HCEC 1CT (cell line): ENCODE measurements at places on chromosomes 4 and X.

DNA sequence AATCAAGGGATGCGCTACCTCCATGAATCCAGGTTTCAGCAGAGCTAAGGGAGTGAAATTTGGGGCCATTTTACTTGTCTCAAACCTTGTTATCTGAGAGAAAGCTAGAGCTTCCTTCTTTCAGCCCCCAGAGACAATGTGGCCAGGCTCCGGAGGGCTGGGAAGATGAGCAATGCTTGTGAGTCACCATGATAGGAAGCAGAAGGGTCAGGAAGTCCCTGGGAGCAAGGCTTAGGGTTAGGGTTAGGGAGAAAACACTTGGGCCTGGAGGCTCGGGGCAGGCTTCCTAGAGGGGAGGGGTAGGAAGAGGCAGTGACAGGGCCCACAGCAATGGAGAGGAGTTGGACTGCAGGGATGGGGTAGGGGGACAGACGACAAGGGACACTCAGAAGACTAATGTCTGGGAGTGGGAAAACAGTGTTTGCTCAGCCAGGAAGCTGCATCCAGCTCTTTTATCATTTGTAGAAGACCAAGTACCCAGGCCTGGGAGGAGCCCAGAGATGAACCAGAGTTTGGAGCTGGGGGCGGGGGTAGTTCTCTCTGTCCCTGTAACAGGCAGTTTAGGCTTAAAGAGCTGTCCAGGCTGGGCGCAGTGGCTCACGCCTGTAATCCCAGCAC is 16.4 kb upstream of the PORCN start:
- DNase-seq = peak; percentile 68

- DNase-seq = no peak
Observed at GRCh38 chr4:6465955-6466354, 6.5 kb downstream of the PPP2R2C start.

DNA sequence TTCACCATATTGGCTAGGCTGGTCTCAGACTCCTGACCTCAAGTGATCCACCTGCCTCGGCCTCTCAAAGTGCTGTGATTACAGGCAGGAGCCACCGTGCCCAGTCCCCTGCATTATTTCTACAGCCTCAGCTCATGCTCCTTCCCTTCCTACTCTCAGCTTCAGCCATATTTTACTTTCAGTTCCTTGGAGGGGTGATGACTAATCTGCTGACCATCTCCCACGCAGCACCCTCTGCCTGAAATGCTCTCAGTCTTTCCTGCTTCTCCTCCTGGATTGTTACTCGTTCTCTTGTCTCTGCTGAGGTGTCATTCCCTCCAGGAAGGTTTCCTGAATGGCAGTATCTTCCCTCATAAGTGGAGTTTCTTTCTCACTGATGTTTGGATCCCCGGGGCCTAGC is 63.3 kb downstream of the MOSPD2 start:
- DNase-seq = peak; percentile 70

DNA sequence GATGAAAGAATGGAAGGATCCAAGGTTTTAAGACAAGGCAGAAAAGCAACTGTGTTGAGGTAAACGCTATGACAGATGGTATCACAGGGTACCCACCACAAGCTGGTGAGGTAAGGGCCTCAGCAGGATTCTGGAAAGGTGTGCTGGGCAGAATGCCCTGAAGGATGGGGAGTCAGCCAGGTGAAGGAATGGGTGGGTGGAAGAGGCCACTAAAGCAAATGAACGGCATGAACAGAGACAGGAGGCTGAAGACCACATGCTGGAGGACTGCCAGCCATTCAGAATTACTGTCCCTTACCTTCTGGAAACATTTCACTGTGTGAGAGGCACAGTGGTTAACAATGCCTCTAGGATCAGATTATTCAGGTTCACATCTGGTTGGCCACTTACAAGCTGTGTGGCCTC is 23.6 kb downstream of the GPRIN3 start:
- DNase-seq = no peak

- DNase-seq = no peak
Observed at GRCh38 chr4:13263967-13264525, 220.1 kb downstream of the RAB28 start.

DNA sequence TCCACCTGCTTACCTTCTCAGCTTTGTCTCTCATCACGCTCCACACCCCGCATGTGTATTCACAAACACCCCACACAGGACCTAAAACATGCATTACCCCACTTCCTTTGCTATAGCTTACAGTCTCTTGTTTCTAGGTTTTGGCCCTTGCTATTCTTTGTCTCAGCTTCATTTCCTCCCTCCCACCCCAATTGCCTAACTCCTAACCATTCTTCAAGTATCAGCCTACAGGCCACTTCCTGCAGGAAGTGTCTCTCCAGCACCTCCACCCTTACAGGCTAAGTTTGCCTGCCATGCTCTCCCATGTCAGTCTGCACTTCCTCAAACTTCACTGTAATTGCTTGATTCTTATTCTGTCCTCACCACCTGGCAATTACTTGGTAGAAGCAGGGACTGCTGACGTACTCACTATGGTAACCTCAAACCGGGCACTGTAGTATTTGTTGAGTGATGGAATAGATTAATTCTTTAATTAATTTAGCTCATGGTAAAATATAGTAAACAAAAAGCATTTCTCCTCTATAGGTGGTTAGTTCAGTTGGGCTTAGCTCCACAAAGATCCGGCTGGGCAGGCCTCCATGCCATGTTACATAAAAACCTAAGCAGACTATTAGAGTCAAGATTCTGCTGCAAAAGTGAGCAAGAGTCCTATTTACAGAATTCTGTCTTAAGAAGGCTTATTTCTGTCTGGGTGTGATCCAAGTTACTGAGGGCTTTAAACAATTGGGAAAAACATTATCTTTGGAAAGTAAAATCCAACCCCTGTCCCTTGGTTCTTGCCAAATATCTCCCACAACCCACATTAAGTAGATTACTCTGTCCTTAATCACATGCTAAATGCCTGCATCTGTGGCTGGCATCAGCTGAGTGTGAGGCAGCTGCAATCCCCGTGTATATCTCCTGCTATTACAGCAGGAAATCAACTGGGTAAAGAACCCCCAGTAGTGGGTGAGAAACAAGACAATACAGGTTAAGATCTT is 124.7 kb upstream of the CPEB2 start:
- DNase-seq = no peak

- no peak for DNase-seq
Observed at GRCh38 chr4:102541697-102542096, 40.5 kb downstream of the NFKB1 start.

- DNase-seq = peak; percentile 37
Observed at GRCh38 chr4:144591401-144591800, 54.6 kb upstream of the HHIP start.

DNA sequence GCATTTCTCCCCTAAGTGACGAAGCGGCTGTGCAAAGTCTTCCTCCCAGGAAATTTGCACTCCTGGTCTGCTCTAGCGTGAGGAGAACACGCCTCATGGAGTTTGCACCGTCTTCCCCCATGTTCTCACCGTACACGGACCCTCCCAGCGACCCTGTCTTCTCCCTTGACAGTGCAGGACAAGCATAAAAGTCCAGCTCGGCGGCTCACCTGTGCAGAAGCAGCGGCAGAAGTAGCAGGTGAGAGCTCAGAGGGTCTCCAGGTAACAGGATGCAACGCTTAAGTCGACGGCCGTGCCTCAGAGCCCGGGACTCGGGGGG is 314 bp downstream of the P2RY8 start:
- DNase-seq = no peak

DNA sequence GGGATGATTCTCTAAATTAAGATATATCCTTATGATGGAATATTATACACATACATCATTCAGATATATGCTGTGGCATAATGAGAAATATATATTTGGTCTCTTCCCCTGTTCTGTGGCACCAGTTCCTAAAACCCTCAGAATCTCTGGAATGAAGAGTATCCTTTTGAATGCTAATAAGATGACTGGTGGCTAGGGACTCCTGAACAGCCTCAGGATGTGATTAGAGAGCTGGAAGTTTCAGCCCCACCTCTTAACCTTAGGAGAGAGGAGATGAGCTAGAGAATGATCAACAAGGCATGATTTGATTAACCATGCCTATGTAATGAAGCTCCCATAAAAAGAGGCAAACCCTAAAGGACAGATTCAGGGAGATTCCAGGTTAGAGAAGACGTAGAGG is 632.0 kb downstream of the IQCM start:
- DNase-seq = no peak

DNA sequence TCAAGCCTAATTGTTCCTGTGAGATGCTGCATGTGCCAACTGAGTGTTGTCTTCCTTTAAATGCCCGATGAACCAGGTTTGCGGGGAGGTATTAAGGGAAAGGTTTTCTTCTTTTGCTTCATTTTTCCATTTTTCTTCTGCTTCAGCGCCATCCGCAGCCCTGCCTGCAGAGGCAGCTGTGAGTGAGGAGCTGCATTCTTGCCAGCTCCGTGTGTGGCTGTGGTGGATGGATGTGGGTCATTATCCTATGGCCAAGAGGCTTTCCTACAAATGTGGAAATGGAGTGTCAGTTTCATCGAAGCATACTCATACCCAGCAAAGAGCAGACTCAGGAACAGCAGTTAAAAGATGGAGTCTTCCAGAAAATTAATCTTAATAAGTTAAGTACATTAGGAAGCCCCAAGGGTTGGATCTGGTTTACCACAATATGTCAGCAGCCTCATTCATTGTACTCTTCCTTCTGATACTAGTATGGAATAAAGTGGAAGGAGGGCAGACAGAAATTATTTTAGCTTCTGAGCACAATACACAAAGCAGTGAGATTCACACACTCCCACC is 37.6 kb downstream of the TNIP3 start:
- no peak for DNase-seq

DNA sequence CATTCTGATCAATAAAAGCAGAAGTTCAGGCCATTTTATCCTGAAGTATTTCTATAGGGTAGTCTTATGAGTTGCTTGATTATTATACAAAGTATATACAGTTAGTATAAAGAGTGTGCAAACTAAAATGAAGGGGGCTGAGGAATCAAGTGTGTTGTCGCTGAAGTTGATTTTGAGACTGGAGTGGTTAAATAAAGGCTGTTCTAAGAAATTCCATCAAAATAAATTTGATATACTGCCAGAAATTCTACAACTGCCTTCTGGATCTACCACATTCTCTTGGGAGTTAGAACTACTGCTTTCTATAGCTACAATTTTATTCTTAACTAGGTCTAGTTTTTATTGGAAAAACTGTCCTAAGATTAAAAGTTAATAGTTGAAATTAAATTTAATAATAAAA is 12.4 kb downstream of the EDNRA start:
- no peak for DNase-seq

GRCh38 chrX:17595456-17596035 is 141.7 kb upstream of the SCML1 start:
- DNase-seq = peak; percentile 72

GRCh38 chr4:78220283-78220682 is 163.2 kb downstream of the FRAS1 start:
- DNase-seq = no peak

GRCh38 chr4:108047199-108047598 is 57.5 kb downstream of the HADH start:
- DNase-seq = no peak

DNA sequence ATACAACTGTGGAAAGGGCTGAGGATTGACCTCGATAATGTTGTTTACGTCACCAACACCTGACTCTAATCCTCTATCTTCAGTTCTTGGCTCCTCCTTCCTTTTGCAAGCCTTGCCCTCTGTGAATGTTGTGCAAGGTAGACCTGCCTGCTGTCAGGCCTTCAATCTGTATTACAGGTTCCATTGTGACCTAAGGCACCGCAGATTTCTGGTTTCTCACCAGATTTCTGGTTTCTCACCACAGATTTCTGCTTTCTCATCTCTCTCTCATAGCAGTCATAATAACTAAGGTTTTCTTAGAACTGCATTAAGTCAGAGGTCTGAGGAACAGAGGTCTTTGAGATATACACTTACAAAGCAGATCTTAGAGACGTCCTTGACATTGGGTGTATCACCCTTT is 51.5 kb upstream of the ETNPPL start:
- DNase-seq = no peak

DNA sequence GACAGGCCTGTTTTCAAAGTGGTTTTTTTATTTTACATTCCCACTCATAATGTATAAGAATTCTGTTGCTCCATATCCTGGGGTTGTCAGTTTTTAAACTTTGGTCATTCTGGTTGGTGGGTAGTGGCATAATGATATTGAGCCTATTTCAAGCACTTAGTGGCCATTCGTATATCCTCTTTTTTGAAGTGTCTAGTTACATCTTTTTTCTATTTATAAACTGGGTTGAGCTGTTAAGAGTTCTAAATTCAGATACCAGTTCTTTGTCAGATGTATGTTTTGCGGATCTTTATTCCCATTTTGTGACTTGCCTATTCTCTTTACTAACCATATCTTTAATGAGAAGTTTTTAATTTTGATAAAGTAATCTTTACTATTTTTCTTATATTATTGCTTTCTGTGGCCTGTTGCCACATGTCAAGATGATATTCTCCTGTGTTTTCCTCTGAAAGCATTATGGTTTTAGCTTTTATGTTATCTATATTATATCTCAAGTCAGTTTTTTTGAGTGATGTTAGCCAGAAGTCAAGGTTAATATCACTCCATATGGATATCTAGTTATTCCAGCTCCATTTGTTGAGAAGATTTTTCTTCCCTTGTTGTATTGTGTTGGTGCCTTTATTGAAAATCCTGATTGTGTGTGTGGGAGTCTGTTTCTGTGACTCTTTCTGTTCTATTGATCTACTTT is 110.9 kb downstream of the FHIP1A start:
- no peak for DNase-seq

DNA sequence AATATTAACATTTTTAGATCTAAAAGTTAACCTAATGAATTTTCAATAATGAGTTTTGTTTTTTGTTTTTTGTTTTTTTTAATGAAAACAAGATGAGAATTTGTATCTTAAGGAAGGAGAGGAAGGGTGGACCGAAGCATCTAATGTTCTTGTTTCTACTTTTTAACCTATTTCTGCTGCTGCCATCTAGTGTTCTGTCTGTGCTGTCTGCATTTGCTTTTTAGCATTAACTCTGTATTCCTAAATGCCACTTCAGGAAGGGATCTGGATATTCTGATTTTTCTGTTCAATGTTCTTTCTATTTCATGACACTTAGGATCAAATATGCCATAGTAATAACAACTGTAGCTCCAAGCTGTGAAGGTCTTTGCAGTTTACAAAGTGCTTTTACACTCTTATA is 161.7 kb downstream of the BRWD3 start:
- peak; percentile 1 for DNase-seq

- peak; percentile 21 for DNase-seq
Observed at GRCh38 chr4:48237996-48238645, 31.5 kb downstream of the TEC start.

DNA sequence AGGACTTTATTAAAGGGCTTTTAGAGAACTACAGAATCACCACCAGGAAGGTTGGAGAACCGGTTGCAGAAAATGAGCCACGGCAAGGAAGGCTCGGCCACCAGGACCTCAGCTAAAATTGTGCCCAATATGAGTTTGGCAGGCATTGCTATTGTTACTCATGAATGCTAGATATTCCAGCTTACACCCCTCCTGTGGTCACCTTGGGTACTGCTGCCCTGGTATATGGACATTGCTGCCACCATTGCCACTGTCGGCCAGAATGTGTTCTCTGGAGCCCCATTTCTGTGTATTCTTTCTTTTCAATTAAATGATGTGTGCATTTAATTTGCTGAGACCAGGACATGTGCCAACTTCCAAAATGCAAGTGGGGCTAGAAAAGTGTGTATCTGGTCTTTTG is 626.7 kb upstream of the BOD1L1 start:
- DNase-seq = peak; percentile 2
